Stimulated activated CD8-positive, alpha-beta memory T cell treated with anti-CD3 and anti-CD28 coated beads, Interleukin-2, amount 100 ng/mL, for 1 hour (primary cell): ENCODE measurements at places on chromosomes 2 and 18.

GRCh38 chr18:22503803-22504202, 86.1 kb upstream of the CTAGE1 start:
- no peak for DNase-seq

- peak; percentile 50 for DNase-seq
These were observed 34.0 kb downstream of the UXS1 start for GRCh38 chr2:106159866-106160785.

GRCh38 chr2:173934895-173935294, 30.3 kb downstream of the SP3 start:
- DNase-seq, result no peak

GRCh38 chr2:26811791-26812694, 26.2 kb downstream of the CENPA start:
- no peak for DNase-seq

DNA sequence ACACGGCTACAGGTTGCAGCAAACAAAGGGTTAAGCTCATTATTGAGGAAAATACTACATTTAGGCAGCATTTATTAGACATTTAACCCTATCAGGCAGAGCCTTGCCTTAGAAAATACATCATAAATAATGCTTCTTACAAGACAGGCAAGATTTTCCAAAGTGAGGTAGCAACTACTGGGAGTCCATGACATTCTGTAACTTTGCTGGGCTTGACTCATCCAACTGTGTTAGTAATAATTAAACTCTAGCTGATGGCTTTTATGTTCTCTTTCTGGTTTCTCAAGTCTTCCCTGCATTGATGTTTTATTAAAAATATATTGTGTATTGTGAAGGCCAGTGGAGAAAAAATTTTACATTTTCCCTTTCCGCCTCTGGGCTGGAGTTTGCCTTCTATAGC, 291.3 kb downstream of the AFF3 start:
- no peak for DNase-seq

DNA sequence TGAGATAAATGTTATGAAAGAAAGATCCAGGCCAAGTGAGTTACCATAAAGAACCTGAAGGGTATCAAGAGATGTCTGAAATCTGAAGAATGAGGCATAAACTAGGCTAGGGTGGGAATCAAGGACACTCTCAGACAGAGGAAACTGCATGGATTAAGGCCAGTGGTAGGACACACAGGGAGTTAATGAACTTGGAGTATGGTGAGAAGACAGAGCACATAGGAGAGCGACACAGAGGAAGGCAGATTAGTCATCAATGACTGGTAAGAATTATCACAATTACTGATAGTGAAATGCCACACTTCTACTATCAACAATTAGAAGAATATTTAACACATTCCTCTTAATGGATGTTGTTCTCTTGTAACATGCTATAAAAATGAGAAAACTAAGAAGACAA, 76.9 kb downstream of the TTC21B start:
- DNase-seq, result no peak

GRCh38 chr18:5955861-5956260, 60.5 kb upstream of the TMEM200C start:
- DNase-seq, result no peak
